ENCODE measurements at places on chromosomes 7 and 10. TPM values are rescaled to one million over a fixed set of nuclear protein-coding genes. Genes with fewer than 3 reads are reported as not detected.

The IL2RA gene
- 989 TPM for total RNA-seq

The COL28A1 gene
- not detected for total RNA-seq

- DNase-seq = no peak
Observed at GRCh38 chr10:14860791-14861190, 17.9 kb upstream of the SUV39H2 start.

DNA sequence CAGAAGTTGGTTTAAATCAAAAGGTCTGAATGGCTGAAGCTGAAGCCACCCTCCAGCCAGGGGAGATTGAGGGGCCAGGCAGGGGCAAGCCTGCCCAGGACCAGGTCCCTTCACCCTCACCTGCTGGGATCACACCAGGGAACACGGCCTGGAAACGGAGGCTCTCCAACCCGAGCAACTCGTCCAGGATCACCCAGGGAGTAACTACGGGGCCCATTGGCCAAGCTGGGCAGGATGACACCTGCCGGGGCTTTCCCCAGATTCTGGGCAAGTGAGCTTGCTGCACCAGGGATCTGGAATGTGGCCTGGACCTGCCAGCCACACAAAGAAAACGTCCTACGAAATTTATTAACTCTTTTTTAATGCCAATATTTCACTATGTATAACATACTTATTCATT lies 30.4 kb upstream of the PPP2R2D start:
- no peak for DNase-seq

Data from activated CD4-positive, alpha-beta T cell treated with anti-CD3 and anti-CD28 coated beads, Interleukin-2, amount 10 ng/mL, durations not matched to agents 24 days and 14 days (primary cell).